ENCODE measurements at places on chromosomes 16 and 17.

DNA sequence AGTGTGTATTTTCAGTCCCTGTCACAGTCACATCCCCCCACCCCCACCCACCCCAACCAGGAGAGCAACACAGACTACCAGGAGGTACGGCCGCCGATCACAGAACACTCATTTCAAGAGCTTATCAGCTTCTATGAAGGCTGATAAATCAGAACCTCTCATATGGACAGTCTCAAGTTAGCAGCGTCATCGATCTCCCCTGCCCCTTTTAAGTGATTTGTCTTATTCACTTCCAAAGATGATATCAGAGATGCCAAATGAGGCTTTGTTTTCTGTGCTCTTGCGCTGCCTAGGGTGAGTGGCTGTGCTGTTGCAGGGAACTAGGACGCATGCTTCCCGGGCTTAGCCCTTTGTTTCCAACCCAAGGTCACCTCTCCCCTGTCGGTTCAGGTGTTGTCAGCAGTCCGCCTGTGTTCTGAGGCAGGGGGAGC, 26.8 kb upstream of the PMFBP1 start:
- DNase-seq: no peak

DNA sequence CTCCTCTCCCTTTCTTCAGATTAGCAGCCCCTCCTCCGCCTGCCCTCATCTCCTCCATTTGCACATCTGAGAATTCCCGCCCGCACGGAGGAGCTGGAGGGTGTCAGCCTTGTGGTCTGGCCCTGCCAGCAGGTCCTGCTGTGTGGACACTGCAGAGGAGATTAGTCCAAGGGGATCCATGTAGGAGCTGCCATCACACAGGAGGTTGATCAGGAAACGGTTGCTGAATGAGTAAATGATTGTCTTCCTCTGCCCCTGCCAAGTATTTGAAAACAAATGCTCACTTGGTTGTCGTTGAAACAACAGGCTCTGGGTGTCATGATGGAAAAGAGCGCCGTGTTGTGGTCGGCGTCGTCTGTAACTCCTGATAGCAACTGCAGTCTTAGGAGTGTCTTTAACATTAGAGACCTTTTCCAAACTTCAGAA, 63.8 kb upstream of the CHMP6 start:
- DNase-seq: no peak

DNA sequence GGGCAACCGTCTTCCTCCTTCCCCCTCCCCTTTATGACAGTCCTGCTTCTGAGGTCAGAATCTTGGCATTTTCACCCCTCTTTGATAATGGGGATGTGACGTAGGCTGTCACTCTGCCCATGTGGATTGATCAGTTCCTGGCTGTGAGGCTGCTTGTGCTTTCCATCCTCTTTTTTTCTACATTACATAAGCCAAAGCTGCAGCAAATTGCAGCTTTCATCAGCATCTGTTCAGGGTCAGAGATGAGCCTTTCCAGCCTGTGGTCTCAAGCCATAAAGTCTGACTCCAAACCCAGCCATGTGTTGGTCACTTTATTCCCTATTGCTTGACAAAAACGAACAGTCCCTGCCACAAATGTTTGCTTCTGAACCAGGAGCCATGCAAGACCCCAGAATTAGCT, 535.1 kb downstream of the CDH11 start:
- DNase-seq: no peak

DNA sequence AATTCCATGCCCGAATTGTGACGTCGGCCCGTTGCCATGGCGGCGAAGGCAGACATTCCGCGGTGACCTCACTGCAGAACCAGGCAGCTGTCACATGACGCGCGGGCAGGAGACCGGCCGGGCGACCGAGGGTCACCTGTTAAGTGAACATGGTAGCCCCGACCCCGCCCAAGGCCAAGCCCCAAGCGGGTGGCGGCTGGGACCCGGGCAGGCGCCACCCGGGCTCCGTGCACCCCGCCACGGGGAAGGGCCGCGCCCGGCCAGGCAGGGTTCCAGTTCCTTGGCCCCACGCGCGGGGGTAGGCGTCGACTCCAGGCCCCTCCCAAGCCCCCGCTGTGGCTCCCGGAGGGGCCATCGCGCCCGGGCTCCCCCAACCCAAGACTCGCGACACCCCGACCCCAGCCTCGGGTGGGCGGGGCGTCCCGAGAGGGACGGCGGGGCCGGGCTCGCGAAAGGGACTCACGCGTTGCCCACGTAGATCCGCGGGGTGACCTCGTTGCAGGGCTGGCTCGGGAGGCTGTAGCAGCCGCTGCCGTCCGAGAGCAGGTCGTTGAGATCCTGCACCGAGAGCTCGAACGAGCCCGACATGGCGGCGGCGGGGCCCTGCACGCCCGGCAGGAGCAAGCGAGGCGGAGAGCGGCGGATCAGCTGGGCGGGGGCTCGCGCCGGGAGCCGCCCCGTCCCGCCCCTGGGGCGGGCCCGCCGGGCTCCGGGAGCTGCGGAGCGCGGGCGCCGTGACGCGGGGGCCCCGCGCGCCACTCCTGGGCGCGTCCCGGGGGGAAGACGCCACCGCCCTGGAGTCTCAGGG, at the start of gene DUSP3:
TSS of gene DUSP3 (minus strand) at position 641 of the 808 bp plus-strand sequence. CDS start at position 588, 53 bp downstream.
- DNase-seq: peak; percentile 49

GRCh38 chr16:14088155-14088753, 17.1 kb downstream of the MRTFB start:
- no peak for DNase-seq

GRCh38 chr17:82884341-82884969, 44.6 kb upstream of the ZNF750 start:
- DNase-seq: no peak

DNA sequence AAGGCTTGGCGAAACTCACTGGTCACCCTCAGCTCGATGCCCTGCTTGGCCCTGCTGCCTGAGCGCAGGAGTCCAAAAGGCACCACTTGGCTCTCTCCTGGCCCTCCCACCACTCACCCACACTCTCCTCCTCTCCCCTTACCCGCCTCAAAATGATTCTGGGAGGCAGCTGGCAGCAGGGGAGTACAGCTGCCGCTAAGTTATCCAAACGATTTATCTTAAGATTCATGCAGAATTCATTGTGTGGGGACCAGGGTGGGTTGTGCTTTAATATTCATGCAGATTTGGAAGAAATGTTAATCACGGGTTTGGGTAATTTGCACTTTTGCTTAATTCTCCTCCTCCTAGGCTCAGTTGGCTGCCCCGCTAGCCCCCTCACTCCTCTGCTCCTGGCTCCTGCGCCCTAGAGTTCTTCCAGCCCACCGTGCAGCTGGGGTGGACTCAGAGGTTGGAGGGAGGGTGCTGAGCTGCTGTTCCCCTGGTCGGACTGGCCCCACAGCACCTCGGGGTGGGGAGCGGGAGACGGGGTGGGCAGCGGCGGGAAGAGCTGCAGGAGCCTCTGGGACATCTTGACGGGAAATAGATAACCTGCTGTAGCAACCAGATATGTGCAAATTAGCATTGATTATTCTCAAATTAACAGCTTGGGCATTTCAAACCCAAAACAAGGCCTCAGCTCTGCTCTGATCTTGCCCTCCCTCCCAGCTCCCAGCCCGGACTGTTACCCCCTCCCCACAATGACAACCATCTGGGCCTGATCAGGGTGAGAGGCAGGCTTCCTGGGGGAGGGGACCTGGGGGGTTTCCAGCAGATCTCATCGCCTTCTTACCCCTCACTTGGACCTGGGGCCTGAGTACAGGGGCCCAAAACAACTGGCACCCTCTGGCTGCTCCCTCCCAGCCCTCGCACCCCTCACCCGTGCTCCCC, 122.6 kb upstream of the RPL38 start:
- DNase-seq: no peak

GRCh38 chr16:598823-599739, 9.2 kb downstream of the RAB40C start:
- DNase-seq: no peak
